Amniotic epithelial cell (primary cell): ENCODE measurements at places on chromosomes 6 and 20.
A peak's percentile ranks its signal among the peaks of the same experiment; 100 is the strongest.

- DNase-seq, result no peak
These were observed 216.7 kb downstream of the SYNDIG1 start for GRCh38 chr20:24686156-24686555.

GRCh38 chr20:53040693-53041589 is 68.8 kb downstream of the TSHZ2 start:
- no peak for DNase-seq

GRCh38 chr6:75896526-75896925 is 147.5 kb downstream of the MYO6 start:
- no peak for DNase-seq

- DNase-seq, result no peak
These were observed 145.8 kb downstream of the TFAP2C start for GRCh38 chr20:56774873-56775272.

DNA sequence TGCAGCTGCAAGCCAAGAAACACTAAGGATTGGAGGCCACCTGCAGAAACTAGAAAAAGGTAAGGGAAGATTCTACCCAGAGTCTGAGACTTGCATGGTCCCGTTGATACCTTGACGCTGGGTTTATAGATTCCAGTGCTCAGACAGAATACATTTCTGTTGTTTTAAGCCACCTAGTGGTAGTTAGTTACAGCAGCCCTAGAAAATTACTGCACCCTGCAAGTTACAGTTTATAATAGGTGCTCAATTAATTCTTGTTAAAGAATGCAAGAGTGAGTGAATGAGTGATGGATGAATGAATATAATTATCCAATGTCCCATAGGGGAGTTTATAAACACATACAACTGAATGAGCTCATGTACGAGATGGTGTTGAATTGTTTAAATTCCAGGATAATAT is 453.1 kb upstream of the SLC35B3 start:
- DNase-seq, result no peak

GRCh38 chr6:107592806-107593205 is 102.9 kb downstream of the SOBP start:
- DNase-seq, result peak; percentile 1

- DNase-seq, result no peak
These were observed 15.7 kb upstream of the HLA-C start for GRCh38 chr6:31287619-31288018.

DNA sequence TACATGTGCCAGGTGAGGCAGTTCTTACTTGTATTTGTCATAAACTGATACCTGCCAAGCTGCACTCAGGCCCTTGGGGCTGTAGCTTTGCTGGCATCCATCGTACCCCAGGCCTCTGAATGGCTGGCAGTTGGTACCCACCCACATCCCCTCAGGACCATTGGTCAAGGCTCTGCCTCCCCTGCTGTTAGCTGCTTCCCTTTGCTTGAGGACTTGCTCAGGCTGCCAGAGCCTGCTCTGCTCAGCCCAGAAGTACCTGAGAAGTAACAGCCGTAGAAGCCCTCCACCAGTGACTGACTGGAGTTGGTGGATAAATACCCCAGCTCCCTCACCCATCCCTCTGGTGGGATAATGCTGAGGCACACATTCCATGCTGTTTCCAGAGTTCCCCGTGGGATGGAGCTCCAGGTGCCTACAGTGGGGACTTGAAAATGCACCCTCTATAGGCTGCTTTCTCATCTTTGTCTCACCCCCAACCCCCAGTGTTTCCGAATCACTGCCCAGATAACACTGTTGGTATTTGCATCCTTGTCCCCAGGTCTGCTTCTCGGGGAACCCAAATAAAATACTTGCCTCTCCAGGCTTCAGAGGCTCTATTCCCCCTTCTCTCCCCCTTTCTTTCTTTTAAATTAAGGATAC is 7.3 kb downstream of the EBF4 start:
- no peak for DNase-seq

DNA sequence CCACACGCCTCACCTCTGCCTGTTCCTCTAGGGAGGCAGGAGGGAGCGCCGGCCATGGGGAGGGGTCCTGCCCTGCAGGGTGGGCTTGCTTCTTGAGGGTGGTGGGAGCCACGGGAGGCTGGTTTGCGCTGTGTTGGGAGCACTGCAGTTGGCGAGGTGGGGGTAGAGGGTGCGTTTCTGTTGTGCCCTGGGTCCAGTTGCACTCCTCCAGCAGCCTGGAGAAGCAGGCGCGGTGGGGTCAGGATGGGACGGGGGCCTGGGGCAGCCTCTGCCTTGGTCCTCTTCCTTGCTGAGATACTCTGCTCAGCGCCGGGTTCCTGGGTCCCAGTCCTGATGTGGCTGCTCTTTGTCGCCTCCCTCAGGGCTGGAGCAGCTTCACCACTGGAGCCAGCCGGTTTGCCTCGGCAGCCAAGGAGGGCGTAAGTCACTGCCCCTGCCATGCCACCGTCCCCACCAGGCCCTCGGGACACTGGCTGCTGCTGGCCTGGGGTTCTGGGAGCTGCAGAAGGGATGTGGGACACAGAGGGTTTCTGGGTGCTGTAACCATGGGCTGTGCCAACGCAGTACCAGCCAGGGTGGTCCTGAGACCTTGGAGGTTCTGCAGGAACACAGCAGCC is 8.4 kb downstream of the ARFGAP1 start:
- no peak for DNase-seq
